GM12892 (cell line): ENCODE measurements at places on chromosomes 7 and 10.

- DNase-seq: no peak
Measured at GRCh38 chr7:69677881-69678493, 79.7 kb downstream of the AUTS2 start.

- DNase-seq: no peak
Measured at GRCh38 chr10:1643161-1643907, 94.0 kb downstream of the ADARB2 start.

DNA sequence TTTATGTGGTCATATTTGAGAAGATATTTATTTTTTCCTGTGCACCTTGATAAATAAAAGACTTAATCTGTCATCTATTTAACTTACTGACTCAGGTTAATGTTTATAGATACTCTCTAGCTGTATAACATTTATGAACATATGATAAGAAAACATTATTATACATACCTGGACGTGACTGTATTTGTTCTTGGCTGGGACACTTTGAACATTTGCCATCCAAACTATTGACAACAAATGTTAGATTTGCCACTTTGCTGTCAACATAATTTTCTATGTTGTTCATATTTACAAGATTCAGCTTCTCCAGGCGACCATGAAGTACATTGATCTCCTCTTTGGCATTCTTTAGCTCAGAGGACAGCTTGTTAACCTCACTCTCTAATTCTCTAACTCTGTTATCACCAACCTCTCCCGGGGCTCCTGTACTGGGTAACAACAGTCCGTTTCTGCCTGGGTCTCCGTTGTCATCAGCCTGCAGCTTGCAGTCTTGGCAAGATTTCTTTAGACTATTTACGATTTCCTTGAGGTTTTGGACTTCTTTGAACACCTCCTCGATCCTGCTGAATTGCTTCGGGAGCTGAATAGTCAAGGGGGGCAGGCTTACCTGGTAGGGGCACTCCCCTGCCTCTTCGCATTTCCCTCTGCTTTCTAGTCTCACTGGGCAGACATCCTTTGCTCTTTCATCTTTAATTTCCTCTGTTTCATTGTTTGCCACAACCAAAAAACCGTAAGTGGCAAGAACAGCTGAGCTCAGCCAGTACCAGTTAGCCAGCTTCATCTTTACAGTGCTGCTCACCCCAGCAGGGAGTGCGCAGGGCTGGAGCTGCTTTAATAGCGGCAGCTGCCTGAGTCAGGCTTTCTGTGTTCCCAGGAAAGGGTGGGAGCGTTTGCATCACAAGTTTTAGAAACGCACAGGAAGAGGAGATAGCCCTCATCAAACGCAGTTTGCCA is at the start of gene FGL2:
Gene FGL2, minus strand, starts transcription at position 807 of the 954 bp plus-strand sequence. Its CDS starts 26 bp downstream, at position 781.
- DNase-seq: no peak

DNA sequence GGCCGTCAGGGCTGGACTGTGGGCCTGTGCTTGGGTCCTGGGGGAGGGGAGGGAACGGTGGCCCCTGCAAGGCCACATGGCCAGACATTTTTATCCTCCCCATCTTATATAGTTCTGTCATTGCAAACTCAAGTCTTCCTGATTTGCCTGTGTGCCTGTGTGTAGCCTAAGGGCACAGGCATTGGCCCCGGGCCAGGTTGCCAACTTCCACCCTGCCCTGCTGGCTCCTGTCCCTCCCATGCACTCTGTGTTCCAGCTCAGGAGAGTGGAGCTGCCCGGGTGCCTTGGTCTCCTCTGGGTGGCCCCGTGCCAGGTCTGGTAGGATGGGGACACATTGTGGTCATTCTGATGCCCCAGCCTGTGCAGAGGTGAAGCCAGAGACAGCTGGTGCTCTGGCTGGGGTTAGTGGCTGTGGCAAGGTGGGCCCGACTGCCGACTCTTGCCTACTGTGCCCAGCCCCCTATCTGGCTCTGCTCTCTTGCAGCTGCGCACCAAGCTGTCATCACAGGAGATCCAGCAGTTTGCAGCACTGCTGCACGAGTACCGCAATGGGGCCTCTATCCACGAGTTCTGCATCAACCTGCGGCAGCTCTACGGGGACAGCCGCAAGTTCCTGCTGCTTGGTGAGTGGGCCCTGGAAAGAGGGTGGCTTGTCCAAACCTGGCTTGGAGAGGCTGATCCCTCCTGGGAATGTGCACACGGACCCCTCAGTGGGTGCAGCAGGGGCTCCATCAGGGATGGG is 14.8 kb downstream of the NACAD start:
- no peak for DNase-seq

- no peak for DNase-seq
Measured at GRCh38 chr7:46201961-46202360, 280.9 kb upstream of the IGFBP3 start.

DNA sequence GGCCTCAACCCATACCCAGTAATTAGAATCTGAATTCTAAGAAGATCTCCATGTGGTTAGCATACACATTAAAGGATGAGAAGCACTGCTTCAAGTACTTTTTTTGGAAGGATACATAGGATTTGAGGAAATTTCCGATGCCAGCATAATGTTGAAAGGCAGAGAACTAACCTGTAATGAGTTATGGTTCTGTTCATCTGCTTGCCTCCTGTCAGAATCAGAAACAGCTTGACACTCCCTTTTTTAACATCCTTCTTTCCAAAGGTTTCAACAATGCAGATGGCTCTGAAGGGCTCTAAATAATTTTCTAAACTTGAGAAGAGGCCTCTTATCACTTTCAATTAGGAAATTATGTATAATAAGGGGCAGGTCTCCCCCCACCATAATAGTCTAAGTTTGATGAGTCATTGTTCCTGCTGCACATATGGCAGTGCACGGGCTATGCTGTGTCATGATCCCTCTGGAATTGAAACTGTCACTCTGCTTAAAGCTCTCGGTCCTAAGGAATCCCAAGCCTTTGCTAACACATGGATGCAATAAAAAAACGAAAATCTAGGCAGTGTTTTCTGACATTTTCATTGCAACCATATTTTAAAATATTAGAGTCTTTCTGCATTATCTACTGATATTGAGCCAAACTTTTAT is 291.2 kb upstream of the FZD1 start:
- DNase-seq: no peak

GRCh38 chr7:157925383-157925875 is 588.6 kb downstream of the DNAJB6 start:
- no peak for DNase-seq

GRCh38 chr10:100334762-100335161 is 4.7 kb upstream of the PKD2L1 start:
- no peak for DNase-seq

- DNase-seq: no peak
Measured at GRCh38 chr10:84004221-84004620, 135.1 kb upstream of the GHITM start.

DNA sequence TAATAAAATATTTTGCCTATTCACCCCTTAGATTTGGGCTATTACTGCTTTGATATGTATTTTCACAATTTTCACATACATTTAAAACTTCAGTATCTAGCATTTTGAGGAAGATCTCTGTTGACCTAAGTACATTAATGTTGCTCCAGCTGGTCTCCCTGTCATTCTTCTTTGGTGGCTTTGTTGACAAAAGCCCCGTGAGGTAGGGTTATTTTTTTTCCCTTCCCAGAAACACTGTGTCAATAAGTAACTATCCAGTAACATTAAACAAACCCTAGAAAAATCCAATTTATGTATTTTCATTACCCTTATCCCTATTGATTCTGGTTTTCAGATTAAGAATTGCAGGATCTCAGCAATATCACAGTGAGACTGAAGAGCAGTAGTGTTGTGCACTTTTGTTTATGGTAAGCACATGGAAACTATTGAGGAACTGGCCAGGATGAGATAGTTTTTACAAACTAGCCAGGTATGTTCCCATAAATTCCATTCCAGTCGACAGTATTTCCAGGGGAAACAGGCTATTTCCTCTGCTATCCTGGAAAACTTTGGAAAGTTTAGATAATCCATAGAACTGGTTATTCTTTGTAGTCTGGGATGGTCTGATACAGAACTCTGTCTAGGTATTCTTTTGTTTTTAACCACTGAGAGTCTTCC is 198.2 kb downstream of the PON1 start:
- DNase-seq: no peak

- DNase-seq: no peak
Measured at GRCh38 chr10:110742801-110743200, 98.7 kb downstream of the RBM20 start.

GRCh38 chr7:150778738-150779301 is 21.3 kb downstream of the TMEM176B start:
- DNase-seq: no peak

GRCh38 chr7:155188821-155189581 is 108.7 kb upstream of the INSIG1 start:
- no peak for DNase-seq

GRCh38 chr10:69088471-69088769 is 517 bp downstream of the SRGN start:
- no peak for DNase-seq

- DNase-seq: no peak
Measured at GRCh38 chr7:91465595-91466061, 201.4 kb downstream of the FZD1 start.
